ENCODE measurements at places on chromosomes 16 and 17.

GRCh38 chr17:40779181-40779909 is 3.0 kb downstream of the KRT27 start:
- no peak for DNase-seq

DNA sequence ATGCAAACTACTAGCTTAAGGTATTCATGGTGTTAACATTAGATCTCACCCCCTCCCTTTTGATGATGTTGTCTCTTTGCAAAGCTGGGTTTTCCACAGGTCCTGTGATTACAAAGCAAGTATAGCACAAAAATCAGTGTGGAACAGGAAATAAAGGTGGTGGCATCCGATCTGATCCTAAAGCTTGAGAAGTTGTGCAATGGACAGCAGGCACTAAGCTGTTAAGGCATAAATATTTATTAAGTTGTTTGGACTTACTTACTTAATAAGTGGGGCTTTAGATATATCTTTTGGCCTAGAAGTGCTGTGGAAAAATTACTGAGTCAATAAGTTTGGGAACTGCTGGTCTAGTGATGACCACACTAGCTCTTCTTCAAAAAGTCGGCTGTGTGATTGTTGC is 5.0 kb downstream of the GLP2R start:
- DNase-seq = no peak

DNA sequence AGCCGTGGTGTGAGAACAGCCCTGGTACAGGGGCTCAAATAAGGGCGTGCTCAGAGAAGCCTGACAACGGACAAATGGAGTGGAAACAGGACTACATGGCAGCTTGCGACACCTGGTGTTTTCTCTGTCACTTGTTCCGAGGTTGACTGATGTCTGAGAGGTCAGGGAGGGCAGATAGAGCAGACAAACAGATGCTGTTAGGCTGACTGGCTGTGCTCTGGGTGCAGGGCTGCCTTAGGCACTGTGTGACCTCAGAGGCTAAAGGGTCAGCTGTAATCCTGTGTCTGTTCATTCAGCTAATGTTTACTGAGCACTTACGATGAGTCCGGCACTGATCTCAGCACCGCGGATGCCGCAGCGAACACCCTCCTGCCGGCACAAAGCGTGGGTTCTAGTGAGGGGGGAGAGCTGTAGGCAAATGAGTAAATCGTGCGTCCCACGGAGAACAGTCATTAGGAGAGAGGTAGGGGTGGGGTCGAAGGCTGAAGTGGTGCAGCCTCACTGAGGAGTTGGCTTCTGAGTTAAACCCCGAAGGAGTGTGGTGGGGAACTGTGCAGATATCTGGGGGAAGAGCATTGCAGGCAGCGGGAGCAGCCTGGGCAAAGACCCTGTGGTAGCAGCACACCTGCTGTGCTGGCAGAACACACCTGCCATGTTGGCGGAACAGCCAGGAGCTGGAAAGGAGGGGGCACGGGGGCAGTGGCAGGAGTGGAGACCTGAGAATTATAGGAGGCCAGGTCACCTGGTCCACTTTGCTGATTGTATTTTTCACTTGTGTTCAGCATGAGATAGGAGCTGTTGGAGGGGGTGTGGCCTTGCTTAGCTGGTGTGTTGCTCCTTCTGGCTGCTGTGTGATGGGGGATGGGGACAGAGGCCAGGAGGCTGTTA is 35.0 kb downstream of the GPT2 start:
- DNase-seq = no peak

GRCh38 chr17:28364665-28365363 is at the start of gene SEBOX:
Gene SEBOX (minus strand): TSS chr17:28365199. CDS start chr17:28365151, 48 bp downstream.
- no peak for DNase-seq

GRCh38 chr16:28935924-28936783 is 4.4 kb downstream of the CD19 start:
- peak; percentile 64 for DNase-seq

DNA sequence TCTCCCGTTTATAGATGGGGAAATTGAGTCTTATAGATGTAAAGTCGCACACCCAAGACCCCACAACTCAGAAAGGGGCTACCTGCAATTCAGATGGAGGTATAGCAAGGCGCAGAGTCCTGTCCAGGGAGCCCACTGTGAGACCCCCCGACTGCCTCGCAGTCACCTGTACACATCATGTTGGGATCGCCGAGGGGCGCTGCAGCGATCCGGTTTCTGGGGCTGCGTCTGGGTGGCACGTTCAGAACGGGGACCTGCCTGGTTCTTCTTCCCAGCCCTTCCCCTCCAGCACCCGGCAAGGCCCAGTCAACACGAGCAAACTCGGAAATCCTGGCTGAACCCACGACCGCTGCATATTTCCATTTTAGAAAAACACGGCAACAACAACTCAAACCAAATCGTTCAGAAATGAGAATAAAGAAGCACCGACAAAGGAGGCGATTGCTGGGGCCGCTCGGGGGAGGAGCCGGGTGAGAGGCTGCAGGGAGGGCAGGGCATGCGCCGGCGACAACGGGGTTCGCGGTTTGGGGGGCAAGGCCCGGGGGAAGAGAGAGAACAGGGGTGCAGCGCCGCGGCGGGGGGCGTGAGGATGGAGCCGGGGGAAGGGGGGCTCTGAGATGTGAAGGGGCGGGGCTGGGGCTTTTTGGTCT is 643 bp downstream of the HSDL1 start:
- DNase-seq = peak; percentile 13

DNA sequence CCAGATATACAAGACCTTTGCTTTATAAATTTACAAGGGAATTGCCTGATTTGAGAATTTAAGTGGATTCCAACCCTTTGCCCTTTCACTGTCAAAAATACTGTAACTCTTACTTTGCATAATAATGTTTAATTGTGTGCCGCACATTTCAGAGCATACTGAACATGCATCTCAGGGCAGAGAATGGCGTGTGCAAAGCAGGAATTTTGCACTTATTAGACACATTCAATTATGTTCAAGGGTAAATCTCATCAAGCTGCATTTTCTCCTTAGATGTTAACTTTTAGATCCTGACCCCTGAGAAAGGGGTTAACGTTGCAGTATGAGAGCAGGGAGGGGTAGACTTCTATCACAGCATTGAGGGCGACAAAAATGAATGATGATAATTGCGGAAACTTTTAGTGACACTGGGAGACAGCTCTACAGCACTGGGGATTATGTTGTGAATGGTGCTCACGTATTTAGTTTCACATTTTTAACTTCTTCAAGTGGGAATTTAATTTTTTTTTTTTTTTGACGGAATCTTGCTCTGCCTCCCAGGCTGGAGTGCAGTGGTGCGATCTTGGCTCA is 54.6 kb upstream of the CACNG4 start:
- DNase-seq = no peak

- peak; percentile 42 for DNase-seq
These were observed 671.1 kb downstream of the WWOX start for GRCh38 chr16:78770353-78771091.

DNA sequence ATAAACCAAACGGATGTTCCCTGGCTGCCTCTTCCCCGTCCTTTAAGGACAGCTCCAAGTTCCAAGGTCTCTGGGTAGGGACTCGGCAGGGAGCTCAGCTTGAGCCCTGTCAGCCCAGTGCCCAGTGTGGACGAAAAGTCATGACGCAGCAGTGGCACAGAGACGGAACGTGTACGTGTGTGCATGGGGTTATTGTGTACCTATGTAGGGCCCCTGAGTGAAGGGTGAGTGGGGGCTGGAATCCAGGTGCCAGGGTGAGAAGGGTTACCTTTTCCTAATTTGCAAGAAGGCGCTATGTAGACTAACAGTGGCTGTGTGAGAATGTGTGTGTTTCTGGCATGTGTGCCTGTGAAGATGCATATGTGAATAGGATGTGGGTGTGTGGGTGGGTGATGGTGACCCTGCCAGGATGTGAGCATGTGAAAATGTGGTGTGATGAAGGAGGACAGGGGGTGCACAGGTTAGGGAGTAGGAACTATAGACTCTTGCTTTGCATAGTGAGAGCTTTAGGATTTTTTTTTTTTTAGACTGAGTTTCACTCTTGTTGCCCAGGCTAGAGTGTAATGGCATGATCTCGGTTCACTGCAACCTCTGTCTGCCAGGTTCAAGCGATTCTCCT is 6.0 kb downstream of the SCN4A start:
- no peak for DNase-seq

Measured in stimulated activated CD8-positive, alpha-beta memory T cell treated with anti-CD3 and anti-CD28 coated beads, Interleukin-12 subunit alpha, Interleukin-12 subunit beta, amount 100 ng/mL, for 4 hours (primary cell).